ENCODE measurements at places on chromosomes 3 and 15. TPM values are rescaled to one million over a fixed set of nuclear protein-coding genes. Genes with fewer than 3 reads are reported as not detected.

The SLC6A1 gene
- total RNA-seq = 0.52 TPM

The MKRN3 gene
- not detected for total RNA-seq

The LEKR1 gene
- total RNA-seq = 1.9 TPM

The FAM81A gene
- 0.41 TPM for total RNA-seq

The LNP1 gene
- total RNA-seq = 17.9 TPM

The GADL1 gene
- total RNA-seq = 0.03 TPM

The ELL3 gene
- 5.1 TPM for total RNA-seq

The RIOX2 gene
- 10.4 TPM for total RNA-seq

The IGDCC3 gene
- 15.8 TPM for total RNA-seq

The KCNMB3 gene
- total RNA-seq = 4.4 TPM

The CPN2 gene
- not detected for total RNA-seq

The COLQ gene
- 1.5 TPM for total RNA-seq

The MST1R gene
- 0.32 TPM for total RNA-seq

The SLC6A20 gene
- not detected for total RNA-seq

GRCh38 chr3:197889204-197889930 lies 60.6 kb upstream of the RPL35A start:
- peak; percentile 62 for DNase-seq

DNA sequence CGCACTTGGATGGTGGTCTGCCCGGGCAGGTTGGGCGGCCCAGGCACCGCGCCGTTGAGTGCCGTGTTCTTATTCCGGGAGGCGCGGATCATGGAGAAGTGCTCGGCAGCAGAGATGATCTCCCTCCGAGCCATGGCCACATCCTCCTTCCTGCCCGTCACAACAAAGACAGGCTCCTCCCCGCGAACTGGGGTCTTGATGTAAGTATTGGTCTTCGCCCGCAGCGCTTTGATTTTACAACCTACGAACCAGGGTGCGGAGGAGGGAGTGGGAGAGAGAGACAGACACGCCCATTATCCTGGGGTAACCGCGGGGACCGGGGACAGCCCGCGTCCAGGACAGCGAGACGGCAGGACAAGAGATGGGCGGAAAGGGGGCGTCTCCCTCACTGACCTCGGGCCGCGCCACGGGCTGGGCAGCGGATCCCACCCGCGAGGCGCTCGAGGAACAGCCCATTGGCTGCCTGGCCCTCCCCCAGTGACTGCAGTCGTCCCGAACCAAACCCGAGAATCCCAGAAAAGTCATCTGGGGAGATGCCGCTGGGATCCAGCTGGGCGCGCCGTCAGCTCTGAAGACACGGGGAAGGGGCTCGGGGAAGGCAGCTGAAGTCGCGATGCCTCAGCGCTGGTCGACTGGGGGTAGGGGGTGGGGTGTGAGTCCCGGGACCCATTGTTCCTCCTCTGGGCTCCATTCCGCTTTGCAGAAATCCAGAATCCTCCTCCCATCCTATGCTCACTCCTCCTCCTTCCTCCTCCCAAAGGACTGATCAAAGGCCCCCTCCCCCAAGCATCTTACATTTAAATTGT lies 1.2 kb downstream of the MEX3B start:
- peak; percentile 84 for DNase-seq

GRCh38 chr3:9079676-9080075 lies 116.4 kb upstream of the RAD18 start:
- no peak for DNase-seq

DNA sequence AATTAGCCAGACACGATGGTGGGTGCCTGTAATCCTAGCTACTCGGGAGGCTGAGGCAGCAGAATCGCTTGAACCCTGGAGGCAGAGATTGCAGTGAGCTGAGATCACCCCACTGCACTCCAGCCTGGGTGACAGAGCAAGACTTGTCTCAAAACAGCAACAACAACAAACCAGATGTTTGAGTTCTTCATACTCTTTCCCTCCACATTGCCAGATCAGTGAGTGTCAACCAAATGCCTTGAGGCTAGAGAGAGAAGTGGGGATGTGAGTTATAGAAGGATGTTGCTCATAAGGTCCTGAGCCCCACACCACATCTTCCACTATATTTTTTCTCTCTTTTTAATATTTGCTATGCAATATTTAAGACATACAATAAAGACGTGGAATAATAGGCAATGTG lies 19.8 kb downstream of the MAPKBP1 start:
- DNase-seq = no peak

GRCh38 chr3:66299891-66300290 lies 79.1 kb downstream of the SLC25A26 start:
- no peak for DNase-seq

GRCh38 chr3:6444888-6445658 lies 415.8 kb upstream of the GRM7 start:
- no peak for DNase-seq

DNA sequence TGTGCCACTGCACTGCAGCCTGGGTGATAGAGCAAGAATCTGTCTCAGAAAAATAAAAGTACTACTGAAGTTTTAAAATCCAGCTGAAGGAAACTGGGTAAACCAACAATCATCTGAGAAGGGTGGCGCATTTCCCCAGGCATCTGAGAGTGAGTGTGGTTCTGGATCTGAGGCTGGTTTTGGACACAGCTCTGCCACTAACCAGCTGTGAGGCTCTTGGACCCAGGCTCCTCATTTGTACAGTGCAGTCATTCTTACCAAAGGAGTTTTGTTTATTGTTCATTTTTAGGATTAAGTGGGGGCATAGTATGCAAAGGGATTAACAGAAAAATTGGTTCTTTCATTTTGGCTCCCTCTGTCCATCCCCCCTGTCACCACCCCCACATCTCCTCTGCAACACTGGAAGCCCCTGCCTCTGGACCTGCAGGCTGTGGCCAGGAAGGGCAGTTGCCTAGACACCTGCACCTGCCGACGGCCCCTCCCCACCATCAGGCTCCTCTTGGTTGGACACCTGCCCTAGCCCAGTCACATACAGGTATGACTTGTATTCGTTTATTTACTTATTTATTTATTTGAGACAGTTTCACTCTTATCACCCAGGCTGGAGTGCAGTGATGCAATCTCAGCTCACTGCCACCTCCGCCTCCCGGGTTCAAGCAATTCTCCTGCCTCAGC lies 8.8 kb downstream of the NUP210 start:
- DNase-seq = no peak

DNA sequence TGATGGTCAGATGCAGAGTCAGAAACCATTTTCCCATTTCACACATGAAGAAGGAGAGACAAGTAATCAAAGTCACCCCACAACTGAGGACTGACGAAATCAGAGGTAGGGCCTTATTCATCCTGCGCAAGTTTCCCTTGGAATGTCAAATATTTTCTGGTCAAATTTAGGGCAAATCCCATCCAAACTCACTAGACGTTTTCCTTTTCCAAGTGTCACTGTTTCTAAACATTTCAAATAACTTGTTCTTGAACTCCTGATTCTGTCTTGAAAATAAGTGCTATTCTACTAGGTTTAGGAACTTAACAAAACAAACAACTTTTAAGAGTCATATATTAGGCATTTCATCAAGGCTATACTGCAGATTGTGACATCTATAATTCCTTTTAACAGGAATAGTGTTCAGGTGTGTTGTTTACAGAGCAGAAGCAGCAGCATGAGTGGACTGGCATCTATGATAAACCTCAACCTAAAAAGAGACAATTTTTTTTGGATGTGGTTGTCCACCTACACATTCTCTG lies 40.7 kb downstream of the SUMF1 start:
- no peak for DNase-seq

DNA sequence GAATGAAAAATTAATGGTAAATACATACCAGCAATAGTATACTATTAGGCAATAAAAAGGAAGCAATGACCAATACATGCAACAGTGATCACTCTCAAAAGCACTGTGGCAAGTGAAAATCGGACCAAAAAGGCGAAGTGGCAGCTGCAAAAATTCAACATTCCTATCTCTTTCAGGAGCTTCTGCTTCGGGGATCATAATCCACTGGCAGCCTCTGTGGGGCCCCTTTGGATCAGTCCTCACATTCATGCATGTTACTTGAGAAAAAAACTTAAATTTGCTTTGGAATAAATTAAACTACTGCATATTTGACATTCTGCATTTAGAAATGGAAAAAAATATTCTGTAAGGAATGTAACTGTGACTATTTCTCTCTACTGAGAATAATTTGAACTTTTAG lies 425.6 kb downstream of the NR2F2 start:
- DNase-seq = no peak

GRCh38 chr3:124997303-124998246 lies 58.2 kb downstream of the HEG1 start:
- DNase-seq = peak; percentile 16

- no peak for DNase-seq
These were observed 14.3 kb upstream of the BCL6 start for GRCh38 chr3:187759601-187760000.

- no peak for DNase-seq
These were observed 24.4 kb downstream of the SELENOT start for GRCh38 chr3:150627557-150627956.

DNA sequence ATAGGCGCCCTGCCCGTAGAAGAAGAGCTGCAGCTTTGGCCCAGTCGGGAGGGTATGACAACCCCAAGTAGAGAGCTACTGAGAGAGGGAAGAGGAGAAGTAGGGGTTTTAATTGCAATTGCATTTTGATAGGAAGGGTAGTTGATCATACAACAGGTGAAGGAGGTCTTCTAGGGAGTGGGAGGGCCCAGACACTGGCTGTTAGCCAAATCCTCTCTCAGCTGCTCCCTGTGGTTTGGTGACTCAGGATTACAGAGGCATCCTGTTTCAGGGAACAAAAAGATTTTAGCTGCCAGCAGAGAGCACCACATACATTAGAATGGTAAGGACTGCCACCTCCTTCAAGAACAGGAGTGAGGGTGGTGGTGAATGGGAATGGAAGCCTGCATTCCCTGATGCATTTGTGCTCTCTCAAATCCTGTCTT lies 408.9 kb upstream of the THBS1 start:
- peak; percentile 86 for DNase-seq

GRCh38 chr3:71587958-71588357 lies 4.4 kb upstream of the FOXP1 start:
- no peak for DNase-seq

GRCh38 chr3:152104847-152105415 lies 163.8 kb upstream of the MBNL1 start:
- DNase-seq = no peak

DNA sequence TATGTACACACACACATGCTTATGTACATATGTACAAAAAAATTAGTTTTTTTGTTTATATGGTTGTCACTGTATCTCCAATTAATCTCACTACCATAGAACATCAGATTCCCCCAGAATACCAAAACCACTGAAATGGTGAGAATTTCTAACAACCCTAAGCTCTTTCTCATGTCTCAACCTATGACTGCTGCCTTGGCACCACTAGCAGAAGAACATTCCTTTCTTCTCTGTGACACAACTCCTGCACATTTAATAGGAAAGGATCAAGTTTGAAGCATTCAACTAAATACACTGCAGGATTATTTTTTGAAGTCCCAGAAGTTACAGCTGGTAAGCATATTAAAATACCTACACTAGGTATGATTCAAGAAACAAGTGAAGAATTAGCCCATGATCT lies 109.6 kb downstream of the FAM174B start:
- no peak for DNase-seq

GRCh38 chr3:124833710-124834332 lies 53.3 kb downstream of the ITGB5 start:
- no peak for DNase-seq

DNA sequence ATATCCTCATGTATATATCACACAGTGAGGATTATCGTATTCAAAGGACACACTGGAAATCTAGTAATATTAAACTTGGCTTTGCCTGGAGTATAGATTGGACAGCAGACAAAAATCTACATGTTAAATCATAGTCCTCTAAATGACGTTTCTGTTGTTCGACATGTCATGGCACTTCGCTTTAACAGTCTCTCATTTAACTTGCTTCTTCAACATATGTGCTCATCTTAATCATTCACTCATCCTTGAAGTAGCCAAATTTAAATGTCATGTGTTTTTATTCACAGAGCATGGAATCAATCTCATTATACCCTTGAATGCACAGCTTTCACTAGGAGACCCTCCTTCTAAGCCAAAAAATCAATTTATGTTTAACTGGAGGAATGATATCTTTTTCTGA lies 417.0 kb upstream of the CNTN6 start:
- no peak for DNase-seq

GRCh38 chr3:141178026-141178425 lies 53.6 kb upstream of the PXYLP1 start:
- DNase-seq = no peak

DNA sequence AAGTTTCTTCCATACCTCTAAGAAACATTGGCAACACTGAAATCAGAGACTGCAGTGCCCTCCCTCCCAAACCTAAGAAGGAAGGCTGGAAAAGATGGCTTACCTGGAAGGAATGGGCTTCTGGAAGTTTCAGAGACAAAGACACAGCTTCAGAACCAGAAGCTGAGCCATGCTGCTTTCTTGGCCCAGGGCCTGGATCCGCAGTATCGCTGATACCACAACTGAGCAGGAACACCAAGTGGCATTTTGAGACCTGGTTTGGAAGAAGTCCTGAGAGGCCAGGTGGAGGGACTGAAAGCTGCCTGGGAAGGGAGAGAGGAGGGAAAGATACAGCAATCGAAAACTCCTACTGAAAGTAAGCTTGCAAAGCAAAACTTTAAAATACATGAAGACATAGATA lies 19.8 kb downstream of the GPR160 start:
- DNase-seq = no peak

DNA sequence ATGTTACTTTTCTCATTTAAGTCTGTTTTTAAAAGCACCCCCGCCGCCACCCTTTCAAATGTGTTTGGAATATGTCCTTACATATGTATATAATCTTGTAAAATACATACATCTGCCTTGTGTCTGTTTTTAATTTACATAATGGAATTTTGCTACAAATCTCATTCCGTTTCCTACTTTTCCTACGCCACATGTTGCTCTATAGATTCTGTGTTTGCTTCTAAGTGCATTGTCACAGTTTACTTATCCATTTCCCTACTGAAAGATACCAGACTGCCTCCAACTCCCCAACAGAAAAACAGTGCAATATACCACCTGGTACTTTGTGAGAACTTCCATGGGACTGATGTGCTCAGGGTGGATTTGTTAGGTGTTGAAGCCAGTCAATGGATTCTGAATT lies 70.2 kb downstream of the ABHD5 start:
- DNase-seq = no peak

DNA sequence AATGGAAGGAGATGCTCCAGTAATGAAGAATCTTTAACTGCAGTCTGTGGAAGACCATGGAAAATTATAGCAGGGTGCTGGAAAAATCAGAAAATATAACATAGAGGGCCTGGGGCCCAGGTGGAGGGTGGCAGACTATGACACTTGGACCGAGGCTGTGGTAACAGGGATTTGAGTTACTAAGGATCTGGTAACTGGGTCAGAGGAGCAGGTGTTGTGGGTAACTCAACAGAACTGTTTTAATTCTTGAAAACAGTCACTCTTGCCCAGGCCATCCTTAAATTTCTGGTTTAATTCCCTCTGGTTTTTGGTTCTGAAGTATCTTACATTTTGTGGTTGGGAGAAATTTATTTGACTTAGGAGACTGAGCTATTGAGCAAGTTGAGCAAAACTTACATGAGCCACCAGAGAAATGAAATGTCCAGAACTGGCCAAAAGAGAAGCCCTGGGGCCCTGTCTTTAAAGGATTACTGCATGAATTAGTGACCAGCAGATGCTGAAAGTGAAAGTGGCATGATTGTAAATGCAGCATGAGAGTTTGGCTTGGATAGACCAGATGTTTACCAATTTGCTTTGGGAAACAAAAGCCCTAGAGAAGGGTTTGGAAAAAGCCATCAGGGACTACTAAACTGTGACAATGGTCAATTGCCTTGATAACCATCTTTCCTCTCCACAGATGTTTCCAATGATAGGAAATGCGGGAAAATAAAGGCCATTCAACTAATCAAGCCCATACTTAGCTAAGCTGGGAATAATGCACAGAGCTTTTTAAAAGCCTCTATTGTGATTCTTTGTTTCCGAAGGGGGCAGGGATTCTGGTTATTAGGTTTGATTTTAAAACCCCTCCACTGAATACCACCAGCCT lies 374.9 kb upstream of the TGFBR2 start:
- DNase-seq = peak; percentile 20

Measured in neural progenitor cell (in vitro differentiated cells).